Astrocyte (in vitro differentiated cells and primary cell): ENCODE measurements at places on chromosomes 13 and 19.

GRCh38 chr13:20702530-20702914 is 977 bp upstream of the IL17D start:
- no peak overlapping the region for H3K27ac ChIP-seq
- peak overlapping the region; percentile 75 for H3K4me3 ChIP-seq
- no peak for DNase-seq

GRCh38 chr19:47096721-47097120 is 16.9 kb downstream of the ZC3H4 start:
- peaks cover 31% of the 10 kb centered on the region for H3K4me1 ChIP-seq
- H3K27me3 ChIP-seq: no peaks in the 10 kb centered on the region
- H3K27ac ChIP-seq: peak overlapping the region; percentile 86
- H3K4me3 ChIP-seq: no peak overlapping the region

DNA sequence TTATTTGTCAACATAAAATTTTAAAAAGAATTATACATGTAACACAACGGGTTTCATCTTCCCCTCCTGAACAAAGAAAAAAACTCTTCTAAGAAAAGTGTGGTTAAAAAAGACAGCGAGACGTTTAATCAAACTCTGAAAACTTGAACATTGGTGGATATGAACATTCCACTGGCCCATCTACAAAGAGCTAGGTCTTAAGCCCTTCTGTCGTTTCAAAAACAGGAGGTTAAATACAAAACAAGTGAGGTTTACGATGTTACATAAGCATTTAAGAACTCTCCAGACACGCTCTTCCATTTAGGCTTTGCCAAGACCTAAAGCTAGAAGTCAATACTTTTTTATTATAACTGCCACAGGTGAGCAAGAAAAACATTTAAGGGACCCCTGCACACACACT is 9.4 kb upstream of the DOCK9 start:
- H3K36me3 ChIP-seq: no peaks in the 10 kb centered on the region
- no peaks in the 10 kb centered on the region for H3K27me3 ChIP-seq
- H3K27ac ChIP-seq: no peak overlapping the region
- no peaks in the 10 kb centered on the region for H3K4me1 ChIP-seq
- no peak for DNase-seq

DNA sequence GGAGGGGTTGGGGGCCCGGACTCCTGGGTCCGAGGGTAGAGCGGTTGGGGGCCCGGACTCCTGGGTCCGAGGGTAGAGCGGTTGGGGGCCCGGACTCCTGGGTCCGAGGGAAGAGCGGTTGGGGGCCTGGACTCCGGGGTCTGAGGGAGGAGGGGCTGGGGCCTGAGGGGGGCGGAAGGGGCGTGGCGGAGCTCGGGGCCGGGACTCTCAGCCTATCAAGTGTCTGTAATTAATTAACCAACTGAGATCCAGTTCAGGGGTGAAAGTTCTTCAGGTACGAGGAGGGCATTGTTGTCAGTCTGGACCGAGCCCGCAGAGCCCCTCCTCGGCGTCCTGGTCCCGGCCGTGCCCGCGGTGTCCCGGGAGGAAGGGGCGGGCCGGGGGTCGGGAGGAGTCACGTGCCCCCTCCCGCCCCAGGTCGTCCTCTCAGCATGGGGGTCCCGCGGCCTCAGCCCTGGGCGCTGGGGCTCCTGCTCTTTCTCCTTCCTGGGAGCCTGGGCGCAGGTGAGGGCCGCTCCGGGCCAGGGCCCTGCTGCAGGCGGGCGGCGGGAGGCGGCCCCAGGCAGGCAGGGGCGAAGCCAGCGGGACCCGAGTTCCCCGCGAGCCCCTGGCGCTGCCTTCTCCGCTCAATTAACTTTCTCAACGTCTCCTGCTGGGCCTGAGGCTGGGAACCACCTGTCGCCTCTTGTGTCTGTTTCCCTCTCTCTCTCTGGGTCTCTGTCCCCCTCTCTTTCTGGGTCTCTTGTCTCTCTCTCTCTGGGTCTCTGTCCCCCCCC is 697 bp downstream of the FCGRT start:
- no peak for DNase-seq
- peak overlapping the region; percentile 61 for H3K4me3 ChIP-seq
- H3K4me1 ChIP-seq: peaks cover 7% of the 10 kb centered on the region
- no peaks in the 10 kb centered on the region for H3K36me3 ChIP-seq

- H3K4me3 ChIP-seq: no peak overlapping the region
- no peak overlapping the region for H3K27ac ChIP-seq
- H3K4me1 ChIP-seq: no peaks in the 10 kb centered on the region
- H3K36me3 ChIP-seq: no peaks in the 10 kb centered on the region
- DNase-seq: no peak
- H3K27me3 ChIP-seq: no peaks in the 10 kb centered on the region
Measured at GRCh38 chr13:35797991-35798390, 321.5 kb upstream of the MAB21L1 start.

DNA sequence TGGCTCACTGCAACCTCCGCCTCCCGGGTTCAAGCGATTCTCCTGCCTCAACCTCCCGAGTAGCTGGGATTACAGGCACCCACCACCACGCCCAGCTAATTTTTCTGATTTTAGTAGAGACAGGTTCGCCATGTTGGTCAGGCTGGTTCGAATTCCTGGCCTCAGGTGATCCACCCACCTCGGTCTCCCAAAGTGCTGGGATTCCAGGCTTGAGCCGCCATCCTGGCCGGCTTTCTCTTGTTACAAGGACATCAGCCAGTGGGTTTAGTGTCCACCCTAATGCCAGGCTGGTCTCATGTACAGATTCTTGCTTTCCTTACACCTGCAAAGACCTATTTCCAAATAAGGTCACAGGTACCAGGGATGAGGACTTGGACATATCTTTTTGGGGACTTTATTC is 6.8 kb downstream of the PIK3R2 start:
- H3K27ac ChIP-seq: no peak overlapping the region
- H3K4me3 ChIP-seq: no peak overlapping the region
- peaks cover 16% of the 10 kb centered on the region for H3K4me1 ChIP-seq
- no peak for DNase-seq

GRCh38 chr19:36436531-36436930 is 18.1 kb upstream of the ZFP82 start:
- no peaks in the 10 kb centered on the region for H3K27me3 ChIP-seq
- no peaks in the 10 kb centered on the region for H3K36me3 ChIP-seq
- no peaks in the 10 kb centered on the region for H3K4me1 ChIP-seq
- no peak for DNase-seq
- no peak overlapping the region for H3K27ac ChIP-seq

DNA sequence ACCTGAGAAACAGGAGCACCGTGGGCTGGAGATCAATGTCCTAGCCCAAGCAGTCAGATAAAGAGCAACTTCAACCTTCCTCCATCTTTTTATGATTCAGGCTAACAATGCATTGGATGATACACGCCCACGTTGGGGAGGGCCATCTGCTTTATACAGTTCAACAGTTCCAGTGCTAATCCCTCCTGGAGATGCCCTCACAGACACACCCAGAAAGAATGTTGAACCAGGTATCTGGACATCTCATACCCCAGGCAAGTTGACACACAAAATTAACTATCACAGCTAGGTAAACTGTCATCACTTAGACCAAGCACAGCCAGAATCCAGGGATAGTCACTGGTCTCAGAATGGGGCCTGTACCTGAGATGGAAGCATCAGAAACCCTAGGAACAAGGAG is 20.6 kb upstream of the SERPINE3 start:
- no peaks in the 10 kb centered on the region for H3K27me3 ChIP-seq
- no peak overlapping the region for H3K4me3 ChIP-seq
- H3K27ac ChIP-seq: no peak overlapping the region

- H3K4me3 ChIP-seq: no peak overlapping the region
- no peaks in the 10 kb centered on the region for H3K27me3 ChIP-seq
- H3K4me1 ChIP-seq: no peaks in the 10 kb centered on the region
- H3K36me3 ChIP-seq: no peaks in the 10 kb centered on the region
- H3K27ac ChIP-seq: no peak overlapping the region
Measured at GRCh38 chr13:37918751-37919150, 49.2 kb upstream of the TRPC4 start.
